ENCODE measurements at places on chromosomes 13 and 19.

DNA sequence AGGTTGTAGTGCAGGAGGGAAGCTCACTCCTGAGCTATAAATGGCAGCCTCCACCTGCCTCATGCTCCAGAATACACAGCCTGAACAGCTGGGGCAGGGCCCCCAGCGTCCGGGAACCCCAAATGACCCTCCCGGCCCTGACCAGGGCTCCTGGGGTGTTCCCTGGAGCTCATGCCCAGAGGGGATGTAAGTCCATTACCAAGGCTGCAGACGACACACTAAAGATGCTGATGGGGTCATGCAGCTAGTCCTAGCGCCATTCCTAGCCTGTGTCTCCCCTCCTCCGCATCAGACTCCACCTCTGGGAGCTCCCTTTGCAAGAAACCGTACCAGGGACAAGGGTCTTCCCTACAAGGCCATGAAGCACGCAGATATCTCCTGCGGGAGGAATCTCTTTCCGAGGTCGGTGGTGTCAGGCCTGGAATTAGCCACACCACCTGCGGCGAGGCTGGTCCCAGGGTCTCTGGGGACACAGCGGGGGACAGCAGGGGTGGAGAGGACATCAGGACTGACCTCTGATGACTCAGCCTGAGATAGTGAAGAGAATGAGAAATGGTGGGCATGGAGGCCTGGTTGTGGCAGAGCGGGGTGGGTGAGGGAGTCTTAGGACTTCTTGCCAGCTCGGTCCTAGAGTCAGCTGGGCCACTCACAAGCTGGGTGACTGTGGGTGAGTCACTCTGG, 11.9 kb upstream of the TPM4 start:
- DNase-seq: no peak

DNA sequence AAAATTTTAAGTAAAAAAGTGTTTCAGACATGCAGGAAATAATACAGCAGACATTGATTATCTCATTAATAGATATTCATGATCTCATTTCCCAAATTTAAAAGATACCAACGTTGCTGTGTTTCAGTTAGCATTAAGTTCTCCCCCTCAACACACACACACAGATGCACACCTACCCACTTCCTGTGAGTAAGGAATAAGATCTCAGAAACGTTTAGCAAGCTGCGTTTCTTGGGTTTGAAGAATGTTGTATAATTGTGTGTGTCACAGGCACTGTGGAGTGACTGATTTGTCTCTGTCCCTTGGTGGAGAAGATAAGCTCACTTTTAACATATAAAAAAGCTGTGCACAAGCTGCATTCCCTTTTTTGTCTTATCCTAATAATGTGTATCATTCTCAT, 196.8 kb downstream of the PDS5B start:
- DNase-seq: no peak

DNA sequence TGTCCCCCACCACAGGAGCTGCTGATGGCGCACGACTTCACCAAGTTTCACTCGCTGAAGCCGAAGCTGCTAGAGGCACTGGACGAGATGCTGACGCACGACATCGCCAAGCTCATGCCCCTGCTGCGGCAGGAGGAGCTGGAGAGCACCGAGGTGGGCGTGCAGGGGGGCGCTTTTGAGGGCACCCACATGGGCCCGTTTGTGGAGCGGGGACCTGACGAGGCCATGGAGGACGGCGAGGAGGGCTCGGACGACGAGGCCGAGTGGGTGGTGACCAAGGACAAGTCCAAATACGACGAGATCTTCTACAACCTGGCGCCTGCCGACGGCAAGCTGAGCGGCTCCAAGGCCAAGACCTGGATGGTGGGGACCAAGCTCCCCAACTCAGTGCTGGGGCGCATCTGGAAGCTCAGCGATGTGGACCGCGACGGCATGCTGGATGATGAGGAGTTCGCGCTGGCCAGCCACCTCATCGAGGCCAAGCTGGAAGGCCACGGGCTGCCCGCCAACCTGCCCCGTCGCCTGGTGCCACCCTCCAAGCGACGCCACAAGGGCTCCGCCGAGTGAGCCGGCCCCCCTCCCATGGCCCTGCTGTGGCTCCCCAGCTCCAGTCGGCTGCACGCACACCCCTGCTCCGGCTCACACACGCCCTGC, 4.4 kb upstream of the NOP53 start:
- no peak for DNase-seq

GRCh38 chr13:109699628-109700071, 86.7 kb downstream of the IRS2 start:
- DNase-seq: no peak

GRCh38 chr19:54312436-54313377, at the start of gene LILRA5:
Gene LILRA5 (minus strand): TSS chr19:54313166. CDS start chr19:54313019, 147 bp downstream.
- DNase-seq: no peak

DNA sequence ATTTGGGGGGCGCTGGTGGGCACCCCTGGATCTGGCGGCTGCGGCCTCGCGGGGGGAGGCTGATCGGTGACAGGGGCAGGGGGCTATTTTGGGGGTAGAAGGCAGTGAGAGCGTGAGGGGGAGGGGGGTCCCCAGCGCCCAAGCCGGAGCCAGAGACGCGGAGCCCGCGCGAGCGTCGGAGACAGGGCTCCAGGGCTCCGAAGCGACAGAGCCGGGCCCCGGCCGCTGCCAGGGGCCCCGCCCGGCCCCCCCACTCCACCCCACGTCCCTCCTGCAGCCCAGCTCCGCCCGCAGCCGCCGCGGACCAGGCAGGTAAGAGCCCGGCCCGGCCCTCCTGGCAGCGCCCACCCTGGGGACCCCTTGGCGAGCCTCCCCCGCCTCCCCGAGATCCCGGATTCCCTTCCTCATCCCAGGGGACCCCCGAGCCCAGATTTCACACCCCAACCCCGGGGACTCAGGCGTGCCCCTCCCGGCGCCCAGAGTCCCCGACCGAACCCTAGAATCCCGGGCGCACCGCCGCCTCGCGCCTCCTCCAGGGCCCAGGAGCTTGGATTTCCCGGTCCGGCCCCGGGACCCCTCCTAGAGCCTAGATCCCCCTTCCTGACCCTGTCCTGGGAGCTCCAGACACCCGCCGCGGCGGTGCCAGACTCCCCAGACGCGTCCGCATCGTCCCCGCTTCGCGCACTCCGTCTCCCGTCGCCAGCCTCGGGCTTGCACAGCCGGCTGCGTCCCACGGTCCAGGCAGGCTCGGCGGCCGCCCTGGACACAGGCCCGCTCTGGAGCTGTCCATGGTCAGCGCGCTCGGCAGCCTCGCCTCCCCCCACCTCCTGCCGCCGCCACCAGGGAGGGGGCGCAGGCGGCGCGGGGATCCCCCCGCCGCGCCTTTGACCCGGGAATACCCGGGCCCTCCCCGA, at the start of gene PPFIA3:
PPFIA3 (plus strand) TSS at position 134 of the 914 bp plus-strand sequence. CDS start 8,330 bp downstream, outside the sequence.
- peak; percentile 58 for DNase-seq

DNA sequence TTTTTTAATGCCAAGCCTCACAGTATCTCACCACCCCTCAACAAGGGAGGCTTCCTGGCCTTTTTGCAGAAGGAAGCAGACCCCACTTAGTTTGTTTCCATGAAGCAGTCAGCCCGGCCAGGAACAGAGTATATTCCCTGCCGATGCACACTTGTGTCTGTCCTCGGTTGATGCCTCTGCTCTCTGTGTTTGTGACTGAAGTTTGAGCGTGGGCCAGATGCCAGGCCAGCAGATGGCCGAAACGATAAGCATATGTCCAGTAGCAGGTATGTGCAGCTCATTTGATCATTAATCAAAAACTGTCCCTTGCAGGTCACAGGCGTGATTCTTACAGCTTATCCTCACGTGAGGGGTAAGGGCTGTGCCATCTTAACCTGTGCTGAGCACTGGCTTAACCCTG, 144.0 kb downstream of the IRS2 start:
- DNase-seq: no peak

- no peak for DNase-seq
Observed at GRCh38 chr19:16873594-16873993, 15.2 kb upstream of the F2RL3 start.

- no peak for DNase-seq
Observed at GRCh38 chr19:14102756-14103155, 12.2 kb upstream of the SAMD1 start.

DNA sequence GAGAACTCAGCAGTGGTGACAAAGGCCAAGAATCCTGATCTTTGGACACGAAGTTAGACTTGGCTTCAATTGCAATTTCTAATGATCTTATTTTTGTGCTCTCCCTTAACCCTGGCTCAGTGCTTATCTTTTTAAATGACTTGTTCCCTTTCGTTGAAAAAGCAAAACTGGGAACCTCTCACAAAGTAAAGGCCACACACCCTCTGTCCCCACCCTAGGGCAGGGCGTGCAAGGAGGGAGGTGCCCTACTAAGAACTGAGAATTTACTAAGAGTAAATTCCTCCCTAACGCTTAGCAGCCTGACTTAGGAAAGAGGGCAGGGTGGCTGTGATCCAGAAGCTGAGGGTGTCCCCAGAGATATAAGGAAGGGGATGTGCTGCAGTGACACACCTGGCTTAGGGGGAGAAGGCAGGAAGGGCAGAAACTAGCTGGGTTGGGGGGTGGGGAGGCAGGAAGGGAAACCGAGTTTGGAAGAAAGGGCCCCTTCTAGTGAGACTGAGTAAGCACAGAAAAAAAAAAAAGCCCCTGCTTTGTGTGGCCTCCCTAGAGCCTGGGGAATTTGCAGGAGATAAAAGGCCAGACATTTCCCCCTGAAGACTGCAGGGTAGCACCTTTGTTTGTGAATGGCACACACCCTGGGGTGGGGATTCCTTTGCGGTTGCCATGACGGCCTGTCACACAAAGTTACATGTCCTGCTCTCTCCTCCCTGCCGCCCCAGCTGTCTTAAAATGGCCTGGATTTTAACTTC, 435.1 kb downstream of the EFNB2 start:
- DNase-seq: no peak

DNA sequence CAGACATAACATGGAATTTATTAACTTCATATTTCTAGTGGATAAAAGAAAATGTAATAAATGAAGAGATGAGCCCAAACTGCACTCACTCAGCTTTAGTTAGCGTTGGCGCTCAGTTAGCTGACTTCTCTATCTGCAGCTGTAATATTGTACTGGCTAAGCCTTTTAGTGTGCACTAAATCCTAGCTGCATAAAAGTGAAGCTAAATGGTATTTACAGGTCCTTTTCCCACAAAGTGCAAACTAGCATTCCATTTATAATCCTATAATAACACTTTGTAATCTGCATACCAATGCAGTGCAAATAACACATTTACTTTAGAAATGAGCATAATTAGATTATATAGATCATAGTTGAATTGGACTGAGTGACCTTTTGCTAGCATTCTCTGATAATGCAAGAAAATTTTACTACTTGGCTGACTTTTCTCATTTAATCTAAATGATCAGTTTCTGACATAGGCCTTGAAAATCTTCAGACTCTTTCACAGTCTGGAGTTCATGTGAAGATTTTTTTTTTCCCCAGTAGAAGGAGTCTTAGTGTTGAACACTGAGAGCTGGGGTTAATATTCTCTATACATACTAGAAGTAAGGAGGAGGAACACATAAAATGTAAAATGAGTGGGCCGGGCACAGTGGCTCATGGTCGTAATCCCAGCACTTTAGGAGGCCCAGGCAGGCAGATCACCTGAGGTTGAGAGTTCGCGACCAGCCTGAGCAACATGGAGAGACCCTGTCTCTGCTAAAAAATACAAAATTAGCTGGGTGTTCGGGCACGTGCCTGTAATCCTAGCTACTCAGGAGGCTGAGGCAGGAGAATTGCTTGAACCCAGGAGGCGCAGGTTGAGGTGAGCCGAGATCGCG, 1426.4 kb downstream of the PCDH9 start:
- no peak for DNase-seq

DNA sequence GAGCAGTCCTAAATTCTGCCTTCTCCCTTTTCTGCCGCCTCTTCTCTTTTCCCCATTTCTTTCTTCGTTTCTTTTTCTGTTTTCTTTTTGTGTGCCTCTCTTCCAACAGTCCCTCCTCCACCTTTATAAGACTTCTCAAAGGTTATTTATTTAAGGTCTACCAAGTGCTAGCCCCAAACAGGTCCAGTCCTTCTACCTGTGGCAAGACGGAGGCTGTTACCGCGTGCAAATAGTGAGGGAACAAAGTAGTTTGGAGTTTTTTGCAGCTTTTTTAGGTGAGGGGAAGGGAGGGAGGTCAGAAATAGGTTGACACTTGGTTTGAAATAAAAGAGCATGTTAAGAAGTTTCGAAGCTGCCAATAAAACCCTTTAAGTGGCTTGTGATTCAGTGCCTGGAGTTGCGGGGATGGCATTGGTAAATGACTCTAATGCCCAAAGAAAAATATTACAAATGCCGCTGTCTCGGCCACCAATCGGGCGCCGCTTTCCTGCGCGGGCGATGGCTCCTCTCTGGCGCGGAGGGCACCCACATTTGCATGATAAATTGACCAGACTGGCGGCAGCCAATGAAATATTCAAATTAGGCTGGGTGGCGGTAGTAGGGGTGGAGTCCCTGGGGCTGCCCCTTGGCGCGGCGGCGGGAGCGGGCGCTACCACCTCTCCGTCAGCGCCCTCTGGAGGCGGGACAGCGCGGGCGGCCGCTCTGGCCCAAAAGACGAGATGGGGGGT, 7.5 kb upstream of the TSHZ3 start:
- no peak for DNase-seq

GRCh38 chr19:18903156-18904037, 7.4 kb upstream of the CERS1 start:
- no peak for DNase-seq

- no peak for DNase-seq
Observed at GRCh38 chr13:97165502-97166425, 56.4 kb upstream of the MBNL2 start.
